ENCODE measurements at places on chromosomes 1 and 21.

GRCh38 chr1:209704584-209704983 lies at the start of gene HSD11B1:
HSD11B1 (plus strand) TSS chr1:209704846; CDS start chr1:209704943, 97 bp downstream.
- DNase-seq, result no peak

DNA sequence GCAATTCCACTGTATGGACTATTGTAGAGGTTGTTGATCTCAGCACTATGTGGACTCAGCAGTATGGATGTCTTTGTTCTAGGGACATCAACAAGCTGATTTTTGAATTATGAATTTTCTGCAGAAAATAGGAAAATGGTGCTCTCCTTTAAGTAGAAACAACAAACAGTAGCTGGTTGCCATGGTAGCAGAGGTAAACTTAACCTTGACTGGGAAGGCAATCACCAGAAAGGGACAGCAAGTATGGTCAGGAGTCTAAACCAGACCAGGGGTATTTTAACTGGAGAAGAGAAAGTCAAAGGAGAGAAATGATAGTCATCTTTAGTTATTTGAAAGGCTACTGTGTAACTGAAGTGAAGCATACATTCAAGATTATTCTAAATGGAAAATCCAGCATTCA lies 22.3 kb downstream of the WLS start:
- no peak for DNase-seq

GRCh38 chr1:204530932-204531331 lies 14.7 kb downstream of the MDM4 start:
- no peak for DNase-seq

GRCh38 chr1:154407198-154408091 lies 2.3 kb downstream of the IL6R start:
- DNase-seq, result no peak

DNA sequence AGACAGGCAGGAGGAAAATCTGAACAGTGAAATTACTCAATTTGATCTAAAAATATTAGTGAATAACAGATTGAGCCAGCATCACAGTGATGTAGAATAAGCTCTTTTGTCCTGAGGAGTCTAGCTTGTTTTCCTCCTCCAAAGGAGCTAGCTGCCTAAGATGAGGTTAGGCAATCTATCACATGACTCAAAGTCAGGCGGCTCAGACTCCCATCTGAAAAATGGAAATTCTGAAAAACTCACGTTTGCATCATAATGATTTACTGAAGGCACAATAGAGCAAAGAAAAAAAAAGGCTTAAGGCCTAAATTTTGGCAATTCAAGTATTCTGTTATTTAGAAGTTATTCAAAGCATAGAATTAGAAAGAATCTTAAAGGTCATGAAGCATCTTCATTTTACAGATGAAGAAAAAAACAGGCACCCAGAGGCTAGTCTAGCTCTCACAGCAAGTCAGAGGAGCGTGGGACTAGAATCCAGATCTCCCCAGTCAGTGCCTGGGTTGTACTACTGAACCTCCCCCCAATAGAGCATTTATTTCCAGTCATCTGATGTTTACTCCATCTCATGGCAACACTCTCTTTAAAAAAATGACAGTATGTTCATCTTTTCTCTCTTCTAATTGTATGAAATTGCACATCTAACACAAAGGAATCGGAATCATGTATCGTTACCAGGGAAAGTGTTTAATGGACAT lies 62.5 kb upstream of the ATF3 start:
- no peak for DNase-seq

DNA sequence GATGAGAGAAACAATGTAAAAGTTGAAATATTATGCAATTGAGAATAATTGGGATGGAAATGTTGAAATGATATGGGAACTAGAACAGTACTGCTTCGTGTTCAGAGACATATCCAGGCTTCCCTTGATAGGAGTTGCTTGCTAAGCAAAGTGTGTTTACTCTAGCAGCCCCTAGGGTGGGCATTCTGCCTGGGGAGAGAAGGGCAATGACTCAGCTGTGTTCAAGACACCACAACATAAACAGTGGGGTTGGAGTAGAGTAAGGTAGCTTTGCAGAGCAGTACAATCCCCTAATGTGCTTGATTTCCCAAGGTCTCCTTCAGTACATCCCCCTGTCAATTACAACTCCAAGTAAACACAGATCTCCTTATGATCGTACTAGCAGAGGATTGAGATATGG lies 4.8 kb upstream of the PCNX2 start:
- no peak for DNase-seq

- no peak for DNase-seq
Observed at GRCh38 chr1:199742547-199742946, 285.0 kb upstream of the NR5A2 start.

GRCh38 chr21:45531393-45532215 lies 10.6 kb downstream of the SLC19A1 start:
- no peak for DNase-seq

DNA sequence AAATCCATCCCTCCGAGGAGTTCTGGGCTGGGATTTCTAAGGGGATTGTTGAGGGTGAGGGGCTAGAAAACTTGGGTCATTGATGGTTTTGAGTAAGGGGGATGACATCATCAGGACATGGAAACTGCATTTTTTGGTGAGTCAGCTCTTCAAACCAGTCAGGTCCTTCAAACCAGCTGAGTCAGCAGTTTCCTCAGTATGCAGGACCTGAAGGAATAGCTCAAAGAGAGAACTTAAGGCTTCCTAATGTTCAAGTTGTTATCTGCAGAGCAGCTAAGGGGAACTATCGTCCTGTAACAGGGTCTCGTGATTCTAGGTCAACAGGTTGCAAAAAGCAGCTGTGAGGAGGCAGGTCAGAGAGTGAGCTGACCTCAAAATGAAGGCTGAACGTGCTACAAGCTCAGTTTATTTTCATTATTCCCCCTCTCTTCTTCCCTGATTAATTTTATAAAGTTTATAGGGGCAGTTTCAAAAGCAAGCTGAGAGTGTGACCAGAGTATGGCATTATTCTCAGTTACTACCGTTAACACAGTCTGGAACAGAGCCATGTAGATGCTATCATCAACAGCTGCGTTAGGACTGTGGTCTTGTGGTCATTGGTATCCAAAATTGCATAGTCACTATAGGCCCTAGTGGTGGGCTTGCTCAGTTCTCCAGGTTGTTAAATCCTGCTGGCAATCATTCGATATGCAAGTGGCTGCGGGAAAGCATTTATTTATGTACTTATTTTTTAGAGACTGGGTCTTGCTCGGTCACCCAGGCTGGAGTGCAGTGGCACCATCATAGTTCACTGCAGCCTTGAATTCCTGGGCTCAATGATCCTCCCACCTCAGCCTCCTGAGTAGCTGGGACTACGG lies 10.7 kb upstream of the SDC3 start:
- DNase-seq, result no peak

DNA sequence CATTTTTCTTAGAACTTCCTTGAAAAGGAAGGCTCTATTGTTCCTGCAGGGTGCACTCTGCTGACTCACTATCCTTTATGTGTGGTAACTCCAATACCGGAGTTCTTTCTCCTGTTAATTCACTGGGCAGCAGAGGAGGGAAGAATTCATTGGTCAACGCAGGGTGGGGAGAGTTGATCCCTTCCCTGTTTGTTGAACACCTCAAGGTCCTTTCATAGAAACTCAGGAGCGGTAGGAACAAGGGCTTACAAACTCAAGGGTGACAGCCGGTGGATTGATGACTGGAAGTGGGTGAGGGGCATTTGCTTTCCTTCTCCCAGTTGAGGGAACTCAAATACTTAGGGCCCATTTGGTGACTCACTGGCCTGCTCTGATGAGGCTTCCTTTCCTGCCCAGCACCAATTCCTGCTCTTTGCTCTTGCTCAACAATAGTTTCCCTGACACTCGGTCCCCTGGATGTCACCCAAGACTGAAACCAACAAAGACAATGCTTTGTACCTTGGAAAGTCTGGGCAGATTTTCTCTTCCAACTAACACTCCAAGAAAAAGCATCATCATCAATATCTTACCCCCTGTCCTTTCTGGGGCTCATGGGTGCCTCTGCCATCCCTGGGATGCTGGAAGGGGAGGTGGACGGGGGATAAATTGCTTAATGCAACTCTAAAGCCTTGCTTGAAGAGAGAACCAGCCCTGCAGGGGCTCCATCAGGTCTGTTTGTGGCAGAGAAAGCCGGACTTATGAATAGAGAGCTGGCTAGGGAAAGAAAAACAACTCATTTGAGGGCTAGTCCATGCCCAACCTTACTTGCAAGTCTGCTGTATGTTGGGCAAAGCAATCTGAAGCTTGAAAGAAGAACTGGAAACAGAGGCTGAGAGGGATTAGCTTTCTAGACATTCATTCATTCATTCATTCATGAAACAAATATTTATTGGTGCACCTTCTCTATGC lies 9.3 kb downstream of the SLC26A9 start:
- no peak for DNase-seq

DNA sequence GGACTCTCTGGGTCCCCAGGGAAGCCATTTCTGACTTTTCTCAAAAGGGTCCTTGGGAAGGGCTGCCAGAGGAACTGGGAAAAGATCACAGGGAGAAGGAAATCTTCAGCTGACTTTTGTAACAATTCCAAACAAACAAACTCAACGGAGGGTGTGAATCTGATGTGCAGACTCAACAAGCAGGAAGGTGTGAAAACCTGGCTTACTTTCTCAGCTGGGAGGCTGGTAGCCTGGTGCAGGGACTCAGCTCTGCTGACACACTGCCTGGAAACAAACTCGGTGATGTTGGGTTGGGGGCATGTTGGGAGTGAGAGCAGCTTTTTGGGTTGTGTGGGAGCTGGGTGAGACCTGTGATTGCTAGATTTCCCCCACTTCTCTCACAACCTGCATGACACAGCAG lies 10.2 kb upstream of the HSD3B2 start:
- no peak for DNase-seq

- no peak for DNase-seq
Observed at GRCh38 chr1:1916851-1917251, 1.8 kb downstream of the CALML6 start.

GRCh38 chr1:24052220-24052619 lies 59.7 kb downstream of the MYOM3 start:
- DNase-seq, result no peak

DNA sequence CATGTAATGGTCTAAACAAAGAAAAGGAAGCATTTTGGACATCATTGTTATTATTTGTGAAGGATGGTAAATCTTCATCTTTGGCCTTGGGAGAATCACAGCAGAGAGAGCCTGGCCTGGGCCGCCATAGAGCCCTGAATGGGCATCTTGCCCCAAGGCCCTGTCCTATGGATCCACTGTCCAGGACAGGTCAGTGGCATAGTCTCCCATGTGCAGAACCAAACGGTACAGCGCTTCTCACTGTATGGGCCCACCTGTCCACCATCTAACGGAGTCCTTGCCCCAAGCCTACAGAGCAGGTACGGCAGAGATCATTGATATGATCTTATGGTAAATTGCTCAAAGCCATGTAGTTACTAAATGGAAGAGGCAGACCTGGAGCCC lies 185.7 kb downstream of the FOXD2 start:
- DNase-seq, result no peak

DNA sequence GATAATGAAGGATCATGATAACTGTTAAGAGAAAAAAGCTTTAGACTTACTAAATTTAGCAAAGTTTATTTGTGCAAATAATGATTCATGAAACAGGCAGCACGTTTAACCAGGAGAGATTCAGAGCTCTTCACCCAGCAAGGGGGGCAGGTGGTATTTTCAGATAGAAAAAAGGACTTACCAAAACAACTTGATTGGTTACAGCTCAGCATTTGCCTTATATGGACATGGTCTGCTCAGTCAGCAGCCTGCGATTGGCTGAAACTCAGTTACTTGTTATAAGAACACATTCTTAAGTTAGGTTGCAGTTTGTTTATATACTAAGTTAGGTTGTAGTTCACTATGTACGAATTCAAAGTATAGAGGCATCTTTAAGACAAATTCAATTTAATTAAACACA lies 165.6 kb downstream of the DUSP10 start:
- DNase-seq, result no peak

- DNase-seq, result no peak
Observed at GRCh38 chr1:11335417-11336056, 62.5 kb downstream of the UBIAD1 start.

DNA sequence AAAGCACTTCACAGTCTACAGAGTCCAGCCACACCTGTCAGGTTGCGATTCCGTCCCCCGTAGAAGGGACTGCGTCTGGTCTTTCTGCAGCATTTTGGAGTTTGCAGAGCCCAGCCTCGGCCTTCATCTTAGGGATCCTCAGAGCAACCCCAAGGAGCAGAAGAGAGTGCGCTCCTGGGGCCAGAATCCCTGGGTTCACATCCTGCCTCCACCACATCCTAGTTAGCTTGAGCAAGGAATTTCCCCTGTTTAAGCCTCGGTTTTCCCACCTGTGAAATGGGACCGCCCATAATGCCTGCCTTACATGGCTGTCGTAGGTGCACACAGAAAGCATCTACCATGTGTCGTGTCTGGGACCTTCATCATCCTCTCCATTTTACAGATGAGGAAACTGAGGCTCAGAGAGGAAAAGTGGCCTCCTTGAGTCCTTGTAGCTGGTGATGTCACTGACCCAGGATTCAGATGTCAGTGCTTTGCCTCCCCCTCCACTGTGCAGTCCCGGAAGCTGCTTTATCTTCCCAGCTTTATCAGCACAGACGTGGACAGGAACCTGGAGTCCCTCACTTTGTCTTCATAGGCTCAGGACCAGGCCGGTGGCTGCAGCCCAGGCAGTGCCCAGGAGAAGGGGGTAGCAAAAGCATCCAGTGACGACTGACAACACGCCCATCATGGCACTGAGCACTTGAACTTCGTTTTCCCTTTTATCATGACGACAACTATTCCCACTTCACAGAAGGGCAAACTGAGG lies 438.5 kb downstream of the MATN1 start:
- no peak for DNase-seq

- no peak for DNase-seq
Observed at GRCh38 chr1:36083635-36084496, at the start of gene TEKT2. TEKT2 (plus strand) TSS chr1:36084094; CDS start chr1:36084922, 828 bp downstream.

DNA sequence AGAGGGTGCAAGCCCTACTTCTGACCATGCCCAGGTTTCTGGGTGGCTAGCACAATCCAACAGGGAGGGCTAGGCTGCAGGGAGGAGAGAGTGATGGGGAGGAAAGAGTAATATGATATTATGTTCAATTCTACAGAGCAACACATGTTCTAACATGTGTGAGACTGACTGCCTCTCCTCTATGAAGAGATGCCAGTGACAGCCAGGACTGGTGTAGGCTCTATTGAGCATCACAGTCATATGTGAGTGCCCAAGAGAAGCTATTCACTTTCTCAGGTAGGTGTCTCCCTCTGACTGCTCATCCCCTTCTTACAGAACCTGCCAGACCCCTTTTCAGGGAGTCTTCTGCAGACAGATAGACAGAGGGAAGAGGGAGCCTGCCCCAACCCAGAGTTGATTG lies 446.1 kb downstream of the SIPA1L2 start:
- DNase-seq, result no peak

Data from stimulated activated CD4-positive, alpha-beta T cell treated with anti-CD3 and anti-CD28 coated beads, Interleukin-1b, Interleukin-23, amount 100 ng/mL, for 1 hour (primary cell).